ENCODE measurements at places on chromosomes 5 and 9.

DNA sequence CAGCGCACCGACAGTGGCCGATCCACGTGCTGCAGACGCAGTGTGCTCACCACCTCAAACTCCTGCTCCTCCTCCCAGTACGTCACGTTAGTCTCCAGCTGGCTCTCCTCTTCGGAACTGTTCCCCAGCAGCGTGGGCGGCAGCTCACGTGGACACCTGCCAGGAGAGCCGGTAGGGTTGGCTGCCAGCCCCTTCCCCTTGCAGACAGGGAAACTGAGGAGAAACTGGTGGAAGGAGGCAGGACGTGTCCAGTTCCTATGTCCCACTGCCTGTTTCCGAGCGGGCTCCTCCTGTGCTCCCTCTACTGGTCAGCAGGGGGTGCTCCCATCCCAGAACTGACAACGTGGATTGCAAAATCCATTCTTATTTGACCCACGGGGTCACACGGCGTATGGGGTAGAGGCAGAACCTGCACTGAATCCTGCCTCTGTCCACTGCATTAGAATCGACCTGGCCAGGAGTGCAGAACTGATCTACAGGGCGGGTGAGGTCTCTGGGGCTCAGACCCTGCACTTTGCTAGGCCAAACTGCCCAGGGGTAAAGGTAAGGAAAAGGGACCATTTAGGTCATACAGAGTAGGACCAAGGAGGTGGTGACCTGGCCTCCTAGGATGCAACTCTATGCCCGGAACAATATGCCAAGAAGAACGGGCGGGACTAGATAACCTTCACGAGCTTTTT lies 25.7 kb downstream of the PDGFRB start:
- peak; percentile 90 for DNase-seq

DNA sequence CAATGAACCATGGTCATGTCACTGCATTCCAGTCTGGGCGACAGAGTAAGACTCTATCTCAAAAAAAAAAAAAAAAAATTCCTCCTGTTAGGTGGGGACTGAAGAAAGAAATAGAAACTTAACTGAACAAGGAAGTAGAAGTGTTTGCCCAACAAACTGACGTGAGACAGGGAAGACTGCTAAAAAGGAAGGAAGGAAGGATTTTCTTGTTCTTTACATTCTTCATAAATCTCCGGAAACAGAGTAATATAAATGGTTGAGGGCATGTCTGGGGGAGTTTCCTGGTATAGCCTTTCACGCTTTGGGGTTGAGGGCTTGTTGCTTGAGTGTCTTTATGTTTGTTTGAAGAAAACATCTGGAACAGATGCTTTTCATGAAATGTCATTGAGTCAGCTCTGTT lies 3.1 kb downstream of the TOR1B start:
- DNase-seq, result no peak

GRCh38 chr5:151581347-151581746 lies 9.8 kb downstream of the FAT2 start:
- DNase-seq, result no peak

DNA sequence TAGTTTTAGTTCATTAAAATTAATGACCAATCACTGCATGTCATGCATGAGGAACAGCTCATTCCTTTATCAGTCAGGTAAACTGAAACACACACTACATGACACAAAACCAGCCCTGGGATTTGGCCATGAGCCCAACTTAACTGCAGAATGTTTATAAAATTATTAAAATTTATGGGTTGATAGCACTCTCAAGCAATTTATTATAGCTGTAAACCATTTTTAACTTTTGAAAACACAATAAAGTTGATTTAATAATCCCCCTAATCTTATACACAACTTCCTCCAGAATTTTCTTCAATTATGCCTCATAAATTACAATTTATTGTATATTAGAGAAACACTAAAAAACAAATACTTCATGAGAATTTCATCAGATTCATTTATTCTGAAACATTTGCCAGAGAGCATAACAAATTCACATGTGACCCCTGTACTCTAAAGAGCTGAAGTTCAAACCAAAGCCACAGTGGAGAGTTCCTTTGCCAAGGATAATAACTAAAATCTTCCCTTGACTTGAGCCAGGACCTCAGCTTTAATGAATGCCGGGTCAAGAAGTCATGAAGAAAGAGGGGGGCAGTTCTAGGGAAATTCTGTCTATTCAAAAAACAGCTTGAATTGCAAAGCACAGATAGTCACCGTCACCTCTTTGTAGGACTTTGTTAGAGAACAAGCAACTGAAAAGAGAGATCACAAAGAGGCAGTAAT lies 763.7 kb upstream of the GRAMD2B start:
- DNase-seq, result no peak

- no peak for DNase-seq
These were observed 385.2 kb downstream of the SPOCK1 start for GRCh38 chr5:137113939-137114338.

DNA sequence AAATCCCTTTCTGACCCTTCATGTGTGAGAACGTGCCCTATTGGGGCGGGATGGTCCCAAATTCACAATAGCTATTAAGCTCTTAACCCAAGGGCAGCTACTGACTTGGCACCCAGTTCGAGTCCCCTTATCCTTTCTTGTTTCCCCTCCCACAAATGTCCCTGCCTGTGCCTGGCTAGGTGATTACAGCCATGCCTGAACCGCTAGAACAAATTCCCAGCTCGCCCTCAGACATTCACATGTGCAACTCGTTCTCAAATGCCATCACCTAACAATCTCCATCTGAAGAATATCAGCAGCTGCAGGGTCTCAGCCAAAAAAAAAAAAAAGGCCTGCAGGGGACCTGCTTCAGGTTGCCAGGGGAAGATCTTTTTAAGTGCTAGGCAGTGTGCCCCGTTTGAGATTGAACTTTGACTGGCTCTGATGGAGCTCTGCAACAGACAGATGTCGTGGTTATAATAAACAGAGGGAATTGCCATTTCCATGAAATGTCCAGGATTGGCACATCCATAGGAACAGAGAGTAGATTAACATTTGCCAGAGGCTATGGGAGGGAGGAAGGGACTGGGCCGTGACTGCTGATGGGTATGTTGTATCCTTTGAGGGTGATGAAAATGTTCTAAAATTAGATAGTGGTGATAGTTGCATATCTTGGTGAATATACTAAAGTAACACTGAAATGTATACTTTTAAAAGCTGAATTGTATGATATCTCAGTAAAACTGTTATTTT lies 347.2 kb upstream of the WWC1 start:
- no peak for DNase-seq

DNA sequence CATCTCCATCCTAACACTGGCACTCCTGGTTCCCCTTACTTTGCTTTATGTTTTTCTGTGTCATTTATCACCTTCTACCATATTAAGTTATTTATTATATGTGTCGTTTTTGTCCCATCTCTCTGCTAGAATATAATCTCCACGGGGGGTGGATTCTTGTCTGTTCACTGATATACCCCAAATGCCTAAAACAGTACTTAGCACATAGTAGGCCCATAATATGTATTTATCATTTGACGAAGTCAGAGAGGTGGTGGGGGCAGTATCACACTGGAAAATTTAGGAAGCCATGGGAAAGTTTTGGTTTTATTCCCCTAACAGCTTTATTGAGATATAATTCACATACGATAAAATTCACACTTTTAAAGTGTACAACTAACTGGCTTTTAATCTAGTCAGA lies 14.4 kb downstream of the ZCCHC9 start:
- no peak for DNase-seq

- DNase-seq, result no peak
These were observed 17.4 kb downstream of the C9orf153 start for GRCh38 chr9:86242071-86242470.

GRCh38 chr5:143511736-143512135 lies 108.2 kb upstream of the NR3C1 start:
- no peak for DNase-seq

DNA sequence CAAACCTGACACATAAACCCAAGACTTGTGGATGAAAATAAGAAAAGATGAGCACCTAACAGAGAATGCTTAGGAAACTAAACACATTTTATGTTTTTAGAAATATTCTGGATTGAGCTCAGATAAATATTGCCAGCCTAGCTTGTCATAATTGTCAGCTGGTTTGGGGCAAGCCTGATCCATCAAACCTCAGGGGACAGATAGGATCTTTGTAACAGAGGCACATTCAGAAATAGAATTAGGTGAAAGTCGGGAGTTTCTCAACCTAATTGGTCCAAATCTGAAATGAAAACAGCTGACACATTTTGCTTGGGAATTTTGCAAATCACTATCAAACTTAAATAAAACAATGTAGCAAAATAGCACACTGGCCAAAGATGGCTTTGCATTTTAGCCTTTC lies 503.7 kb downstream of the ANXA1 start:
- DNase-seq, result no peak

DNA sequence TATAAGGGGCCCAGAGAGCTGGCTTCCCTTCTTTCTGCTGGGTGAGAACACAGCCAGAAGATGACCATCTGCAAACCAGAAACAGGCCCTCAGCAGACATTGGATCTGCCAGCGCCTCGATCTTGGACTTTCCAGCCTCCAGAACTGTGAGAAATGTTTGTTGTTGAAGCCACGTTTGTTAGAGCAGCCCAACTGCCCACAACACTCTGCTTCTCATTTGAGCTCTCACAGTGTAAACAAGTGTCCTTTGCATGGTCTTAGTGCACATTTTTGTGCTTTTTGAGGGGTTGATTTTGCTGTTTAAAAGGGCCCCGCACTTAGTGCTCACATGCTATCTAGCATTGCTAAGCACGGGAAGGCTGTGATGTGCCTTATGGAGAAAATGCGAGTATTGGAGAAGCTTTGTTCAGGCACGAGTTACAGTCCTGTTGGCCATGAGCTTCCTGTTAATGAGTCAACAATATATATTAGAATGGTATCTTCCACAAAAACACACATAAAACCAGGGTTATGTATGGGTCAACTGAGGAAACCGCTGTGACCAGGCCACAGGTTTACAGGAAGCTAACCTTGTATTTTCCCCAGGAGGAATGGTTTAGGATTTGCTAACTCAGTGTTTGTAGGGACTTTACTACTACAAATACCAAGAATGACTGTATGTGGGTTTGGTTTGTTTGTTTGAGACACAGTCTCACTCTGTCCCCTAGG lies 11.9 kb downstream of the CMBL start:
- DNase-seq, result no peak

GRCh38 chr5:135046661-135047346 lies 12.8 kb upstream of the PITX1 start:
- no peak for DNase-seq

DNA sequence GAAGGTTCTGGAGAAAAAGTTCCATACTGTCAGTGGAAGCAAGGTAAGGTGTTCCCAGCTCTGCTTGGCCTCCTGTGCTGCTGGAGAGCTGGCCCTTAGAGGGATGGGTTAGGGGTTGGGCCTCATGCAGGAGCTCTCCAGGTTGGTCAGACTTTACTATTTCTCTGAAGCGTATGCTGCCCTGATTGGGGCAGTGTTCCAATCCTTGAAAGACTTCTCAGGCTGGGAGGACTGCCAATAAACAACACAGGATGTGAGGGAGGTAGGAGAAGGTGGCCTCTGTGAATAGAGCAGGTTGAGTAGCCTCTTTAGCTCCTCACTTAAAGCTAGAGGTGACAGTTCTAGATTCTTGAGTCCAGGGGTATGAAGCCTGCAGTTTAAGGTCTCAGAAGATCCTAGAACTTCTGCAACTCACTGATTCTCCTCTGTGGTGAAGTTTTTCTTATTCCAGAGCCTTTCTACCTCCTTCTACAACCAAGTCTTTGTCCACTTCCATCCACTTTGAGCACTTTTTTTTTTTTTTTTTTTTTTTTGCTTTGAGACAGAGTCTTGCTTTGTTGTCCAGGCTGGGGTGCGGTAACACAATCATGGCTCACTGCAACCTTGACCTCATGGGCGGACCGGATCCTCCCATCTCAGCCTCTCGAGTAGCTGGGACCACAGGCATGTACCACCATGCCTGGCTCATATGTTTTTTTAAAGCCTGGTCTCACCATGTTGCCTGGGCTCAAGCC lies 3.0 kb downstream of the HNRNPAB start:
- peak; percentile 62 for DNase-seq

DNA sequence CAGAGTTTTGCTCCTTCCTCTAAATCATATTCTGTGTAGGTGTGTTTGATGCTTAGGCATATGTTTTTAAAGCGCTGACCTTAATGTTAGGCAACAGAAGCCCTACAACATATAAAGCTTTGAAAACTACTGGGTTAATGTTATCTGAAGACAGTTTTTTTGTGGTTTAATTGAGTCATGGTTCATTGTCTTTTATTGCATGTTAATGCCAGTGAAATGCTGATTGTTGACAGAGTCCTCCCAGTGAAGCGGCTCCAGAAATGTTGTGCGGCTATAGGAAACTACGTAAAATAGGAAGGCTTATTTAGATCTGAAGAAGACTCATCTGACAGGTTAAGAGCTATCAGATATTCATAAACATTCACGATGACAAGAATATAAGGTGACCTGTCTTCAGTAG lies 424.6 kb downstream of the CCDC171 start:
- DNase-seq, result no peak

DNA sequence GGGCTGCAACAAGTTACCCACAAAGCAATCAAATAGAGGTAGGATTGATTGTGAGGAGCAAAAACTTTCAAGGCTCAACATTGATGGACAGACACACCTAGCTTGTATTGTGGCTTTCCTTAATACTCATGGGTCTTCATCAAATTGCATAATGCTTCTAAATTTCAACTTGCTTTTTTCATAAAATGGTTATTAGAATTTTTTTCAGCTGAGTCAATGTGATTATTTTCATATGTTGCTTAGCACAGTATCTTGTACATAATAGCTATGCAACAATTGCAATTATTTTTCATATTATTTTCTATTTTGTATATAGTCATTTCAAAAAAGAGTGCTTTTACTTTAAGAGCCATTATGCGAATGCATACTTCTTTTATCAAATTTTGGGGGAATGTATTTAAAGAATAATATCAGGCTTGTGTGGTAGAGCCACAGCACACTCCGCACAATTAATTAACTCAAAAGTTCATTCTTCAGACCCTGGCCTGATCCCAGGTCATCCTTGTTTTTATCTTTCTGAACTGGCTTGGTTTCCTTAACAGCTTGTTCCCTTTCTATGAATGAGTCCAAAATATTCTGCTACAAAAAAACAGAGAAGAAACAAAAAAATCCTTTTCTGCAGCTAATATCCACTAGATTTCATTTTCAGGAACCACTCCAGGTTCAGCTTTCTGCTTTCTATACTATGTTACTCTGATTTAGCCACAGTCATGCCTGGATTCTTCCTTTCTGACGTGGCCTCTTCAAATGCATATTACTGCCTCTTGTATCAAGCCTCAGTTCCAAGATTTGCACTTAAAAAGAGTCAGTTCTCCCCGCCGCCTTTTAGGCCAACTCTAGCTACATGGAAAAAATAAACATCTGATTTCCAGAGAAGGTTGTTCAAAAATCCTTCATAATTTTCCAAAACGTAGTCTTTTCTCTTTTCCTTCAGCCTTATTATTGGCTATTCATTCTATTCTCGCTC lies 45.3 kb upstream of the CDH9 start:
- no peak for DNase-seq

DNA sequence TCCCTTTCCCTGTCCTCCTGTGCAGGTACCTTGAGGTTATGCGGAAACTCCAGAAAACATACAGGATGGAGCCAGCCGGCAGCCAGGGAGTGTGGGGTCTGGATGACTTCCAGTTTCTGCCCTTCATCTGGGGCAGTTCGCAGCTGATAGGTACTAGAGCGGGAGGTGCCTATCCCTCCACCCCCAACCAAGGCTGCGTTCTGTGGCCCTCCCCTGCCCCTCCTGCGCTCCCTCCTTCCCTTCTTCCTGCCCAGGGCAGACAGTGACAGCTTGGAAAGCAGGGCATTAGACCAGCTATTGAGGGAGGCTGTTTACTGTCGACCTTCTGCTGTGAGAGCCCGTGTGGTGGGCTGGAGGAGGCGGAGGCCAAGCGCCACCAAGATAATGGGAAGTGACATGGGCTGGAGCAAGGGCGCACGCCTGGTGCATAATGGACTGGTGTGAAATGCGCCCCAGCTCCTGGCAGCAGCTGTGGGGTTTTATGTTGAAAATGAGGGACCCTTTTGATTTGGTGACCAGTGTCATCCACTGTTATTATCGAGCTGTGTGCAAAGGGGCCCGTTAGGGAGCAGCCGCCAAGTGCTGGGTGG lies 25.3 kb downstream of the PTPA start:
- DNase-seq, result peak; percentile 72
